Renal cortical epithelial cell (primary cell): ENCODE measurements at places on chromosomes 5 and 9. TPM values are rescaled to one million over a fixed set of nuclear protein-coding genes. Genes with fewer than 3 reads are reported as not detected.

RNF183 gene
- total RNA-seq: 0.80 and 1.2 TPM in 2 replicates

NFIB gene
- 13.7 and 38.5 TPM in 2 replicates for total RNA-seq

PCDHB5 gene
- total RNA-seq: 0.35 and 10.0 TPM in 2 replicates

LHX6 gene
- total RNA-seq: 0.10 and 0.17 TPM in 2 replicates

LHX3 gene
- total RNA-seq: not detected in 2 replicates

SIT1 gene
- total RNA-seq: not detected in 2 replicates

PCDHB12 gene
- 1.2 TPM in 1 of 2 replicates, not detected in the other for total RNA-seq

MYO10 gene
- total RNA-seq: 32.1 and 79.5 TPM in 2 replicates

RHOBTB3 gene
- total RNA-seq: 97.9 and 183 TPM in 2 replicates
